Left ventricle myocardium inferior (tissue), 1 donor: ENCODE measurements at places on chromosomes 2 and 18.

- no peaks in the 10 kb centered on the region for H3K27me3 ChIP-seq
- H3K36me3 ChIP-seq, result no peaks in the 10 kb centered on the region
- no peak for DNase-seq
Observed at GRCh38 chr2:237585590-237586221, 4.8 kb downstream of the RAB17 start.

- no peak for DNase-seq
- no peak overlapping the region for H3K27ac ChIP-seq
- H3K27me3 ChIP-seq, result peaks cover 45% of the 10 kb centered on the region
- H3K4me1 ChIP-seq, result no peaks in the 10 kb centered on the region
Observed at GRCh38 chr2:176818617-176819016, 394.0 kb upstream of the HNRNPA3 start.

- no peaks in the 10 kb centered on the region for H3K36me3 ChIP-seq
- H3K27ac ChIP-seq, result no peak overlapping the region
- no peak overlapping the region for H3K4me3 ChIP-seq
- H3K27me3 ChIP-seq, result no peaks in the 10 kb centered on the region
- no peak for DNase-seq
Observed at GRCh38 chr2:66070721-66071602, 364.0 kb upstream of the MEIS1 start.

DNA sequence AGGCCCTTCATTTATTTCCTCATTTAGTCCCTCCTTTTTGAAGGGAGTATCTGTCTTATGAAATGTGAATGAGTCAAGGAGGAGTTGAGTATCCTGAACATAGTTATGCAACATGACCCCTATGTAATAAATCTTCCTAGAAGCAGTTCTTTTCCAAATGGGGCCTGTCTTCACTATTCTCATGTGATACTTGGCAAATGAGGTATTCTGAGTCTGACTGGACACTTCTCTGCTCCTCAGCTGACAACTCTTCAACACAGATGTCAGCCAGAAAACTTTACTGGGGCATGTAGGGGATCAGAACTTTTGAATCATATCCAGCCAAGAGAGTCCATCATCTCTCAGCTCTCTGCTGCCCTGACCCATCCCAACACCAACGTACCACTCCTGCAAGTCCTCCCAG lies 291.6 kb downstream of the ZNF385B start:
- no peaks in the 10 kb centered on the region for H3K36me3 ChIP-seq
- no peaks in the 10 kb centered on the region for H3K27me3 ChIP-seq
- DNase-seq, result no peak
- H3K4me3 ChIP-seq, result no peak overlapping the region

DNA sequence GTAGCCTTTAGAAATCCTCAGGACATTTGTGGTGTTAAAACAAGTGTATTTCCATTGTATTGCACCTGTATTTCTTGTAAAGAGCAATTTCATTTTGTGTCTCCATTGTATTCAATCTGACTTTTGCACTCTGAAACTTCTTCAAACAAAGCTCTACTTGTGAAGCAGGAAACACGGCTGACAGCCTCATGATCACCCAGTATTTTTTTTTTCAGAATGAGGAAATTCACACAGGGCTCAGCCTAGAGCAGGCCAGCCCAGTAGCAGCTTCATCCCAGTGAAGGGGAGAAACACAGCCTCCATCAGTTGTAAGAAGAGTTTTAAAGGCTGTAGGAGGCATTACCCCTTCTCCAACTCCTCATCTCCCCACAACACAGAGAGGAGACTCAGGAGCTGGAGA lies 175.9 kb upstream of the KLHL29 start:
- H3K27ac ChIP-seq, result no peak overlapping the region
- H3K4me3 ChIP-seq, result no peak overlapping the region
- peaks cover 21% of the 10 kb centered on the region for H3K27me3 ChIP-seq
- H3K36me3 ChIP-seq, result no peaks in the 10 kb centered on the region

DNA sequence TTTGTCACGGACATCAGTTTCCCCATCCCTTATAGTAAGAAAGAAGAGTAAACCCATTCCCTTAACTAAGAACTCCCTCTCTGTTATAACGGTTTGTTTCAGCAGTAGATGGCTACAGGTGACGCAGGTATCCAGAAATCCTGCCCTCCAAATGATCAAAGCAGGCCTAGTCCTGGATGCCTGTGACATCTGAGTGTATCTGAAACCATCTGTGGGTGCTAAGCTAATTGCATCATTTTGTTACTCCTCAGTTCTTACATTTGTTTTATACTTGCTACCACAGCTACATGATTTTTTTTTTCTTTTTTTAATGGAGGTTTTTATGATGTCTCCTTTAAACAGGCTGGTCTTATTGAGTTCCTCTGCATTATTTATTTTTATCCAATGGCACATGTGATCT lies 55.1 kb downstream of the AAK1 start:
- peaks cover 84% of the 10 kb centered on the region for H3K4me1 ChIP-seq
- no peak overlapping the region for H3K4me3 ChIP-seq
- H3K27me3 ChIP-seq, result no peaks in the 10 kb centered on the region
- peak overlapping the region; percentile 88 for H3K27ac ChIP-seq
- no peaks in the 10 kb centered on the region for H3K36me3 ChIP-seq

- H3K27ac ChIP-seq, result peak overlapping the region; percentile 85
- no peak overlapping the region for H3K4me3 ChIP-seq
- DNase-seq, result no peak
Observed at GRCh38 chr2:61658841-61659780, 121.0 kb upstream of the XPO1 start.

DNA sequence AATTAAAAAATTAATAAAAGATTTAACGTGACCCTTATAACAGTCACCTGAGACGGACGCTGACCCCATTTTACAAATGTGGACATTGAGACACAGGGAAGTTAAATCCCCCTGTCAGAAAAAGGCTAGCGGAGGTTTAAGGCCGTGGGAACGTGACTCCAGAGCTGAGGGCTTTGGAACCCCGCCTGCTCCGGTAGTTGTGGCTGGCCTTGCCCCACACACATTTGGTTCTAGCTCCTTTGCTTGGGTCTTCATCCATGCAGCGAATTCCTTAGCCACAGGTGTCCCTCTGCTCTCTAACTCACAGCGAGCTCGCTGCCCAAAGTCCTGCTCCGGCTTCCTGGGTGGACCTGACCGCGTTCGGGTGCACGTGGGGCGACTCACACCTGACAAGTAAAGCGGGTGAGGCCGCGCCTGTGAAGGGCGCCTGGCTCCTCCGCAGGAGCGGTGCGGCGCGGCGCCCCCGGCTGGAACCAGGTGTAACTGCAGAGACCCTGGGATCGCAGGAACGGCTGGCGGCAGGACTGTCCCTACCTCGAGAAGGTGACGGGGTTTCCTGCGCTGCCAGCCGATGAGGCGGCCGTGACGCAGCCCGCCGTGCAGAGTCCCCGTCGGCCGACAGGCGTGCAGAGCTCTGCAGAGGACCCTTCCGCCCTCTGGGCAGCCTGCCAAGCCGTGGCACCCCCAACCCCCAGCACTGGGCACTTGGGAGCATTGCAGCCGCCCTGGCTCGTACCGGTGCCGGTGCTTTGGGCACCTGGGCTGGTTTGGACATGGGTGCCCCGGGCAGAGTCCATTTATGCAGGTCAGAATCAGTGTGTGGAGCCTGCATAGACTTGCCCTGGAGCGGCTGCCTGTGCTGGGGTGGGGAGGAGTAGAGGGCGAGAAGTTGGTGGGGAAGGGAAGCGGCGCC lies 2.4 kb upstream of the PROC start:
- DNase-seq, result peak; percentile 50
- no peaks in the 10 kb centered on the region for H3K36me3 ChIP-seq
- no peak overlapping the region for H3K27ac ChIP-seq

DNA sequence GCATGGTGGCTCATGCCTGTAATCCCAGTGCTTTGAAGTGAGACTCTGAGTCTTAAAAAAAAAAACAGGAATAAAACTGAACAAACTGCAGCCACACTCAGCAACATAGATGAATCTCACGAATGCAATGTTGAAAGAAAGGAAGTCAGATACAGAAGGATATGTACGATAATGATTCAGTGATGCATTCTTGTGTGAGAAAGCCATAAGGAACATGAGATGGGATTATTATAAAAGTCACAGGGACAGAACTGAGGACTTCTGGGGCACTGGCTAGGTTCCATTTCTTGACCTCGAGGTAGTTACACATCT lies 56.9 kb upstream of the SMAD2 start:
- H3K4me1 ChIP-seq, result no peaks in the 10 kb centered on the region
- H3K27me3 ChIP-seq, result no peaks in the 10 kb centered on the region
- no peak overlapping the region for H3K27ac ChIP-seq
- H3K4me3 ChIP-seq, result no peak overlapping the region
- DNase-seq, result no peak
- no peaks in the 10 kb centered on the region for H3K36me3 ChIP-seq

GRCh38 chr18:80171054-80171872 lies 62.2 kb downstream of the ADNP2 start:
- H3K27ac ChIP-seq, result no peak overlapping the region
- H3K4me1 ChIP-seq, result peaks cover 8% of the 10 kb centered on the region
- DNase-seq, result peak; percentile 39
- peaks cover 25% of the 10 kb centered on the region for H3K27me3 ChIP-seq
- H3K4me3 ChIP-seq, result peak overlapping the region; percentile 49

- peaks cover 26% of the 10 kb centered on the region for H3K4me1 ChIP-seq
- peaks cover 56% of the 10 kb centered on the region for H3K36me3 ChIP-seq
- H3K4me3 ChIP-seq, result no peak overlapping the region
- no peaks in the 10 kb centered on the region for H3K27me3 ChIP-seq
- H3K27ac ChIP-seq, result no peak overlapping the region
Observed at GRCh38 chr2:10584843-10585475, 104.8 kb downstream of the NOL10 start.

DNA sequence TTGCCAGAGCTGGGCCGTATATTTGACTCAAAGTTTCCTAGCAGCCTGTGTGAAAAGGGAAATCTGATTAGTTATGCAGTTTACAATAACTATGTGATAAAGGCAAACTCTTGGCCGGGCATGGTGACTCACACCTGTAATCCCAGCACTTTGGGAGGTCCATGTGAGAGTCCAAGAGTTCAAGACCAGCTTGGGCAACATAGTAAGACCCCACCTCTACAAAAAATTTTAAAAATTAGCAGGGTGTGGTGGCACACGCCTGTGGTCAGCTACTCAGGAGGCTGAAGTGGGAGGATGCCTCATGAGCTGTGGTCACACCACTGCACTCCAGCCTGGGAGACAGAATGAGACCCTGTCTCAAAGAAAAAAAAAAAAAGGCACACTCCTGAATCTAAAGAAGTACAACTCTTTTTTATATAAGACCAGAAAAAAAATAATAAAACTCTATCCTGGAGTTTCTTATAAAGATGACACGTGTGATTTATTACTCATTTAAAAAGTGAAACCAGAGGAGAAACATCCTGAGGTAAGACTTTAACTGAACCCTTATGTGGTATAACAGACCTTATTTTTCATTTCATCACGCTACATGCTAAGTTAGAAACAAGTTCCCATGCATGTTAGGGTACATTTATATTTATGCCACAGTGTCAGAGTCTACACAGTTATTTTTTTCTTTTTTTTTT lies 32.6 kb upstream of the KCMF1 start:
- no peaks in the 10 kb centered on the region for H3K36me3 ChIP-seq
- H3K4me3 ChIP-seq, result no peak overlapping the region
- H3K27me3 ChIP-seq, result no peaks in the 10 kb centered on the region
- H3K27ac ChIP-seq, result no peak overlapping the region
- H3K4me1 ChIP-seq, result no peaks in the 10 kb centered on the region
- no peak for DNase-seq

- no peak overlapping the region for H3K27ac ChIP-seq
- H3K4me1 ChIP-seq, result no peaks in the 10 kb centered on the region
- no peak for DNase-seq
- no peak overlapping the region for H3K4me3 ChIP-seq
Observed at GRCh38 chr18:12828116-12829051, 55.7 kb downstream of the PTPN2 start.

DNA sequence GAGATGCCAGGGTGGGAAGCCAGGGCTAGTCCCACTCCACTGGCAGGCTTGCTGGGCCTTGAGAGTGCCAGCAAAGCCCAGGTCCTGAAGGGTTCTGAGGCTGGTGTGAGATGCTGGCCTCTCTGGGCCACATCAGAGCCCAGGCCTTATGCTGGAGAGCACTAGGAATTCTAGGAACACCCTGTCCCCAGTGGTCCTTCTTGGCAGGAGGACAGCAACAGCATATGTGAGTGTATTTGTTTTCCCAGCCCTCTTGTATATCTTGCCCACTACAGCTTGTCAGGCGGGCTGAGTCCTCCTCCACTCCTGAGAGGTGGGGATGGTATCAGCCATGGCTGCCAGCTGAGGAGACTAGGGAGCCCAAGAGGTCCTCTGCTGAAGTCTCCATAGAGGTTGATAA lies 327.0 kb downstream of the PDE11A start:
- H3K27ac ChIP-seq, result peak overlapping the region; percentile 54
- H3K4me1 ChIP-seq, result peaks cover 18% of the 10 kb centered on the region
- no peaks in the 10 kb centered on the region for H3K27me3 ChIP-seq
- H3K36me3 ChIP-seq, result no peaks in the 10 kb centered on the region
- DNase-seq, result no peak

- no peak overlapping the region for H3K4me3 ChIP-seq
- no peaks in the 10 kb centered on the region for H3K36me3 ChIP-seq
- H3K27me3 ChIP-seq, result no peaks in the 10 kb centered on the region
- H3K4me1 ChIP-seq, result no peaks in the 10 kb centered on the region
- DNase-seq, result no peak
Observed at GRCh38 chr2:58710795-58711279, 469.7 kb upstream of the FANCL start.

DNA sequence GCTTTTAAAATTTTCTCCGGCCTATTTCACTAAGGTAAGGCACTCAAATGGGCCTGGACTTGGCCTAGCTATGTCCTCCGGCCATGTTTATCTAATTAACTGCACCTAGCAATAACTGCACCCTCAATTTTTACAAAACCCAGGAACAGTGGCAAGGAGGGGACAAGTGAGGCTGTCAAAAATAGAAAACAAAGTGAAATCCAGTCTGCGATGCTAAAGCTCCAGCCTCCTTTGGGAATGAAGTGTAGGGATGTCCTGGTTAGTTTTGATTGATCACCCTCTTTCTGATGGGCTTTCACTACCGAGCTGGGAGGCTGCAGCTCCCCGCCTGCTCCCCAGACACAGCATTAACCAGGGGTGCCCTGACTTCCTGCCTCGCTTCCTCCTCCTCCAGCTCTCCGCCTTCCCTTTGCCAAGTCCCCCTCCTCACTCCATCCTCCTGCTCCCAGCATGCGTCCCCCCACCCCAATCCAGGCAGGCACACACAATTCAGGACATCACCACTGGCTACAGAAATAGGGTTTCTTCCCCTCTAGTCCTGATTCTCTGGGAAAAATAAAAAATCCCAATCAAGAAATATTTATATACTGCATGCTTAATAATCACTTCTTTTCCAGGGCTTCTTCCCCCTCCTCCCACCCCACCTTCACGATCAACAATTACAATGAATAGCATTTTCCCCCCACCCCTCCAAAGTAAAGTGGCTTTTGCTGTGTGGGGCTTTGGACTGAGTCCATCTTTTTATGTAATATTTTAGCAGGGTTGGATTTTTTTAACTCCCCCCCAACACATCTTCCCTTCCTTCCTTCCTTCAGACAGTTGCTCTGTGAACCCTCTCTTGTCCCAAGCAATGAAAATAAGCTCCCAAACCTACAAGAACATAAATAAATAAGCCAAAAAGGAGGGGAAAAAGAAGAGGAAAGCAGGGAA lies 3.3 kb upstream of the POU3F3 start:
- no peak overlapping the region for H3K27ac ChIP-seq
- DNase-seq, result no peak
- no peaks in the 10 kb centered on the region for H3K36me3 ChIP-seq
- peaks cover 34% of the 10 kb centered on the region for H3K4me1 ChIP-seq
- H3K27me3 ChIP-seq, result peaks cover 95% of the 10 kb centered on the region
- H3K4me3 ChIP-seq, result no peak overlapping the region

- H3K27me3 ChIP-seq, result no peaks in the 10 kb centered on the region
- DNase-seq, result no peak
- no peaks in the 10 kb centered on the region for H3K36me3 ChIP-seq
- no peak overlapping the region for H3K4me3 ChIP-seq
Observed at GRCh38 chr2:9231291-9232165, 24.9 kb downstream of the ASAP2 start.

GRCh38 chr18:22378672-22379282 lies 38.9 kb downstream of the CTAGE1 start:
- H3K27ac ChIP-seq, result no peak overlapping the region
- DNase-seq, result no peak
- no peaks in the 10 kb centered on the region for H3K4me1 ChIP-seq
- H3K27me3 ChIP-seq, result no peaks in the 10 kb centered on the region
